A549 treated with CpdA at 1 μM for 4 hours (cell line): ENCODE measurements at places on chromosomes 16 and 17. TPM values are rescaled to one million over a fixed set of nuclear protein-coding genes. Genes with fewer than 3 reads are reported as not detected.

Gene FAM171A2
- total RNA-seq: 2.4 to 4.5 TPM (median 4.1 TPM) in 5 replicates

Gene MATCAP1
- total RNA-seq: 3.6 to 8.0 TPM (median 5.9 TPM) in 5 replicates

Gene LRRC37A3
- total RNA-seq: 1.8 to 2.9 TPM (median 2.6 TPM) in 5 replicates

Gene RGS9
- 6.2 to 7.1 TPM (median 6.7 TPM) in 5 replicates for total RNA-seq

Gene PERCC1
- total RNA-seq: not detected in 5 replicates

Gene SEPTIN1
- 1.4 to 2.2 TPM (median 1.8 TPM) in 5 replicates for total RNA-seq

Gene SCARF1
- total RNA-seq: 0.24 to 0.38 TPM (median 0.31 TPM) in 5 replicates

Gene ORC6
- total RNA-seq: 44.1 to 57.6 TPM (median 45.5 TPM) in 5 replicates

Gene DCAF7
- 45.4 to 64.5 TPM (median 61.0 TPM) in 5 replicates for total RNA-seq

Gene NRN1L
- 0.17 to 0.29 TPM in 2 of 5 replicates, not detected in the others for total RNA-seq

Gene JPT1
- total RNA-seq: 746 to 889 TPM (median 834 TPM) in 5 replicates

Gene KRTAP2-3
- 0.08 TPM in 1 of 5 replicates, not detected in the others for total RNA-seq

Gene SLC16A6
- 0.37 to 0.68 TPM (median 0.51 TPM) in 5 replicates for total RNA-seq

Gene PLA2G10
- 0.07 to 0.30 TPM (median 0.21 TPM) in 3 of 5 replicates, not detected in the others for total RNA-seq

Gene NACA2
- 0.10 TPM in 1 of 5 replicates, not detected in the others for total RNA-seq

Gene MT1H
- total RNA-seq: not detected in 5 replicates

Gene NTN3
- 0.06 TPM in 1 of 5 replicates, not detected in the others for total RNA-seq

Gene SHISA6
- total RNA-seq: not detected in 5 replicates

Gene ARL2BP
- total RNA-seq: 65.8 to 74.4 TPM (median 73.4 TPM) in 5 replicates

Gene BCL6B
- total RNA-seq: not detected in 5 replicates

Gene B3GNT9
- total RNA-seq: 5.7 to 8.5 TPM (median 7.9 TPM) in 5 replicates

Gene CCL14
- total RNA-seq: not detected in 5 replicates

Gene TBC1D28
- not detected in 5 replicates for total RNA-seq

Gene FOXF1
- not detected in 5 replicates for total RNA-seq

Gene SLC35G6
- not detected in 5 replicates for total RNA-seq

Gene NPIPA7
- total RNA-seq: 11.7 to 13.7 TPM (median 12.8 TPM) in 5 replicates

Gene DHRS11
- 6.8 to 9.8 TPM (median 9.0 TPM) in 5 replicates for total RNA-seq

Gene TCAP
- 0.64 to 1.7 TPM (median 1.1 TPM) in 5 replicates for total RNA-seq

Gene SULT1A2
- 0.07 TPM in 1 of 5 replicates, not detected in the others for total RNA-seq

Gene TMEM204
- not detected in 5 replicates for total RNA-seq

Gene NFAT5
- total RNA-seq: 5.1 to 8.5 TPM (median 7.8 TPM) in 5 replicates

Gene MARCHF10
- 0.27 to 1.3 TPM (median 0.74 TPM) in 5 replicates for total RNA-seq

Gene ADGRG1
- 161 to 247 TPM (median 200 TPM) in 5 replicates for total RNA-seq

Gene CD68
- total RNA-seq: 34.0 to 42.9 TPM (median 36.5 TPM) in 5 replicates
